ENCODE measurements at places on chromosomes 7 and 10. TPM values are rescaled to one million over a fixed set of nuclear protein-coding genes. Genes with fewer than 3 reads are reported as not detected.

DNA sequence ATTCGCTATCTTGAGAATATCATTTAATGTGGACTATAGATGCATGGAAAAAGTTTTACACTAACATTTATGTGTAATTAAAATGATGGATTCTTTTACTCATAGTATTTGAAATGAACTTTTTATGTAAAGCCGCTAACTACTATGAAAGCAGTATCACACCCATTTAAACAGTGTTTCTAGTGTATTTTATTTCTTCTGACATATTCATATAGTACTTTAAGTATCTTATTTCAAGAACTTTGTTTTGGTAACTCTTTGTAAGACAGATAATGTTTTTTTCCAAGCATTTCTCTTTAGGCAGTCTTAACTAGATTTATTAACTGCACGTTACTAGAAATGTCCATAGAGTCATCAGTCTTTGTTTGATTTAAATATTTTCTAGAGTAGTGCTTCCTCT, 12.5 kb upstream of the ARMC3 start:
- peaks cover 7% of the 10 kb centered on the region for H3K4me1 ChIP-seq
- no peak overlapping the region for H3K27ac ChIP-seq
- H3K4me3 ChIP-seq, result no peak overlapping the region

DNA sequence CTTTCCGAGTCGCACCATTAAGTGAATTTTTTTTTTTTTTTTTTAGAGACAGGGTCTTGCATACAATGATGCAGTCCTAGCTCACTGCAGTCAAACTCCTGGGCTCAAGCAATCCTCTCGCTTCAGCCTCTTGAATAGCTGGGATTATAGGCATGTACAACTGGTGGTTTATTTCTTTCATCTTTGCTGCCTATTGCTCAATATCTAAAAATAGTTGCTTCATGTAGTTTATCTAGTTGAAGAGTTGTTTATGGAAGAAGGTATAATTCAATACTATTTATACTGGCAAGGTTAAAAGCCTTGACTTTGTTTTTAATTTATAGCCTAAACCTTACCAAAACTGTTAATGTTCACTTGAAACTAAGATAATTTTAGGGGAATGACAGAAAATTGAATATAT, 66.9 kb downstream of the SEMA3D start:
- no peak overlapping the region for H3K4me3 ChIP-seq
- DNase-seq, result no peak
- no peaks in the 10 kb centered on the region for H3K27me3 ChIP-seq
- no peaks in the 10 kb centered on the region for H3K36me3 ChIP-seq
- H3K4me1 ChIP-seq, result no peaks in the 10 kb centered on the region

- no peaks in the 10 kb centered on the region for H3K36me3 ChIP-seq
- H3K27me3 ChIP-seq, result peaks cover 5% of the 10 kb centered on the region
- no peaks in the 10 kb centered on the region for H3K4me1 ChIP-seq
- no peak for DNase-seq
- no peak overlapping the region for H3K27ac ChIP-seq
- H3K4me3 ChIP-seq, result no peak overlapping the region
Observed at GRCh38 chr7:50962281-50962883, 179.7 kb upstream of the GRB10 start.

GRCh38 chr10:103367379-103367781, 396 bp upstream of the TAF5 start:
- peak overlapping the region; percentile 82 for H3K4me3 ChIP-seq
- no peak for DNase-seq
- no peaks in the 10 kb centered on the region for H3K27me3 ChIP-seq
- H3K36me3 ChIP-seq, result peaks cover 2% of the 10 kb centered on the region
- peak overlapping the region; percentile 86 for H3K27ac ChIP-seq
- peaks cover 11% of the 10 kb centered on the region for H3K4me1 ChIP-seq

- no peak overlapping the region for H3K27ac ChIP-seq
- peaks cover 3% of the 10 kb centered on the region for H3K36me3 ChIP-seq
- no peaks in the 10 kb centered on the region for H3K27me3 ChIP-seq
- H3K4me1 ChIP-seq, result peaks cover 70% of the 10 kb centered on the region
Observed at GRCh38 chr10:103986360-103986759, 19.4 kb downstream of the SLK start.

- no peak overlapping the region for H3K27ac ChIP-seq
- H3K27me3 ChIP-seq, result no peaks in the 10 kb centered on the region
- H3K4me1 ChIP-seq, result no peaks in the 10 kb centered on the region
- H3K36me3 ChIP-seq, result peaks cover 30% of the 10 kb centered on the region
- H3K4me3 ChIP-seq, result no peak overlapping the region
Observed at GRCh38 chr7:87380905-87381304, 35.4 kb downstream of the CROT start.

GRCh38 chr10:11822809-11823121, 391 bp upstream of the PROSER2 start:
- no peak for DNase-seq
- no peaks in the 10 kb centered on the region for H3K36me3 ChIP-seq
- no peak overlapping the region for H3K4me3 ChIP-seq
- H3K27me3 ChIP-seq, result peaks cover 41% of the 10 kb centered on the region
- H3K4me1 ChIP-seq, result peaks cover 8% of the 10 kb centered on the region
- H3K27ac ChIP-seq, result no peak overlapping the region

DNA sequence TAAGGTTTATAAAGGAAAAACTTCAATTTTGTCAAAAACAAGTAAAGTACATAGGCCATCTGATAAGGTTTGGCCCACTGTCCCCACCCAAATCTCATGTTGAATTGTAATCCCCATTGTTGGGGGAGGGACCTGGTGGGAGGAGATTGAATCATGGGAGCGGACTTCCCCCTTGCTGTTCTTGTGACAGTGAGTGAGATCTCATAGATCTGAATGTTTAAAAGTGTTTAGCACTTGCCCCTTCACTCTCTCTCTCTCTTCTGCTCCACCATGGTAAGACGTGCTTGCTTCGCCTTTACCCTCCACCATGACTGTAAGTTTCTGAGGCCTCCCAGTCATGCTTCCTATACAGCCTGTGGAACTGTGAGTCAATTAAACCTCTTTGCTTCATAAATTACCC, 18.2 kb downstream of the MRPL32 start:
- H3K4me3 ChIP-seq, result no peak overlapping the region
- no peak for DNase-seq
- no peak overlapping the region for H3K27ac ChIP-seq
- peaks cover 10% of the 10 kb centered on the region for H3K4me1 ChIP-seq
- no peaks in the 10 kb centered on the region for H3K27me3 ChIP-seq
- H3K36me3 ChIP-seq, result no peaks in the 10 kb centered on the region

- no peak for DNase-seq
- H3K36me3 ChIP-seq, result no peaks in the 10 kb centered on the region
- H3K27ac ChIP-seq, result no peak overlapping the region
Observed at GRCh38 chr7:79036356-79036755, 417.1 kb downstream of the MAGI2 start.

GRCh38 chr10:48939790-48940325, at the start of gene LRRC18:
Gene LRRC18, minus strand, starts transcription at chr10:48939840. Its CDS starts 25,685 bp downstream, at chr10:48914155.
- H3K36me3 ChIP-seq, result no peaks in the 10 kb centered on the region
- no peak within 1 kb of the TSS for H3K27ac ChIP-seq
- no peak within 1 kb of the TSS for H3K4me3 ChIP-seq
- H3K27me3 ChIP-seq, result no peaks in the 10 kb centered on the region
- no peaks in the 10 kb centered on the region for H3K4me1 ChIP-seq
- DNase-seq, result no peak

- no peak overlapping the region for H3K27ac ChIP-seq
- no peak for DNase-seq
- H3K36me3 ChIP-seq, result no peaks in the 10 kb centered on the region
- no peaks in the 10 kb centered on the region for H3K4me1 ChIP-seq
Observed at GRCh38 chr10:47362199-47362598, 14.0 kb downstream of the RBP3 start.

The NAPEPLD gene
- total RNA-seq, result 9.3 TPM

The FGF8 gene
- total RNA-seq, result not detected

The NEUROG3 gene
- not detected for total RNA-seq

The KBTBD2 gene
- total RNA-seq, result 25.0 TPM

The PAPSS2 gene
- 0.22 TPM for total RNA-seq

The CHAT gene
- not detected for total RNA-seq

The AQP1 gene
- total RNA-seq, result 0.62 TPM

The RELN gene
- not detected for total RNA-seq

Measured in activated CD4-positive, alpha-beta memory T cell treated with anti-CD3 and anti-CD28 coated beads for 36 hours (primary cell).